Progenitor cell of endocrine pancreas (in vitro differentiated cells): ENCODE measurements at places on chromosomes 2 and 18.
A peak's percentile ranks its signal among the peaks of the same experiment; 100 is the strongest.

GRCh38 chr2:134280726-134281125 is 26.9 kb downstream of the MGAT5 start:
- no peak for DNase-seq
- H3K4me3 ChIP-seq = no peak overlapping the region
- peaks cover 17% of the 10 kb centered on the region for H3K4me1 ChIP-seq

- no peak overlapping the region for H3K27ac ChIP-seq
- H3K4me1 ChIP-seq = peaks cover 12% of the 10 kb centered on the region
- no peak for DNase-seq
- no peak overlapping the region for H3K4me3 ChIP-seq
- no peaks in the 10 kb centered on the region for H3K36me3 ChIP-seq
- H3K27me3 ChIP-seq = peaks cover 3% of the 10 kb centered on the region
Observed at GRCh38 chr2:226690461-226691024, 109.1 kb downstream of the IRS1 start.

GRCh38 chr2:170271340-170271739 is 93.4 kb downstream of the MYO3B start:
- H3K4me3 ChIP-seq = no peak overlapping the region
- H3K27ac ChIP-seq = no peak overlapping the region
- peaks cover 7% of the 10 kb centered on the region for H3K27me3 ChIP-seq
- no peaks in the 10 kb centered on the region for H3K36me3 ChIP-seq
- no peak for DNase-seq
- H3K4me1 ChIP-seq = no peaks in the 10 kb centered on the region

DNA sequence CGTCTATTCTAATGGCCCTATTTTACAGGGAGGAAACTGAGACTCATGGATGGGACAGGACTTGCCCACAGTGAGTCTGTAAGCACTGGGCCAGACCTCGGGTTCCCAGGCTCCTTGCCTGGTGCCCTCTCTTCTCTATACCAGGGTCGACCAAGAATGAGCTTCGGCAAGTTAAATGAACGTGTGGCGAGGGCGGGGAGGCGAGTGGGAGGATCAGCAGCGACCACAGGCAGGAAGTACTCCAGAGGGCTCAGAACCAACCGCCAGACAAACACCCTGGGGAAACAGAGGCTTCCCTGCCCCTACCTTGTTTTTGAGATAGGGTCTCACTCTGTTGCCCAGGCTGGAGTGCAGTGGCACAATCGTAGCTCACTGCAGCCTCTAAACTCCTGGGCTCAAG is 177.7 kb upstream of the SMAD2 start:
- DNase-seq = no peak
- H3K4me3 ChIP-seq = no peak overlapping the region
- peak overlapping the region; percentile 31 for H3K27ac ChIP-seq
- H3K4me1 ChIP-seq = no peaks in the 10 kb centered on the region

- no peaks in the 10 kb centered on the region for H3K27me3 ChIP-seq
- peaks cover 55% of the 10 kb centered on the region for H3K4me1 ChIP-seq
- DNase-seq = no peak
Observed at GRCh38 chr18:76489081-76489480, 6.0 kb downstream of the ZNF516 start.

- H3K27ac ChIP-seq = no peak overlapping the region
- H3K4me3 ChIP-seq = no peak overlapping the region
- no peaks in the 10 kb centered on the region for H3K27me3 ChIP-seq
Observed at GRCh38 chr2:153432381-153432780, 46.2 kb downstream of the RPRM start.

DNA sequence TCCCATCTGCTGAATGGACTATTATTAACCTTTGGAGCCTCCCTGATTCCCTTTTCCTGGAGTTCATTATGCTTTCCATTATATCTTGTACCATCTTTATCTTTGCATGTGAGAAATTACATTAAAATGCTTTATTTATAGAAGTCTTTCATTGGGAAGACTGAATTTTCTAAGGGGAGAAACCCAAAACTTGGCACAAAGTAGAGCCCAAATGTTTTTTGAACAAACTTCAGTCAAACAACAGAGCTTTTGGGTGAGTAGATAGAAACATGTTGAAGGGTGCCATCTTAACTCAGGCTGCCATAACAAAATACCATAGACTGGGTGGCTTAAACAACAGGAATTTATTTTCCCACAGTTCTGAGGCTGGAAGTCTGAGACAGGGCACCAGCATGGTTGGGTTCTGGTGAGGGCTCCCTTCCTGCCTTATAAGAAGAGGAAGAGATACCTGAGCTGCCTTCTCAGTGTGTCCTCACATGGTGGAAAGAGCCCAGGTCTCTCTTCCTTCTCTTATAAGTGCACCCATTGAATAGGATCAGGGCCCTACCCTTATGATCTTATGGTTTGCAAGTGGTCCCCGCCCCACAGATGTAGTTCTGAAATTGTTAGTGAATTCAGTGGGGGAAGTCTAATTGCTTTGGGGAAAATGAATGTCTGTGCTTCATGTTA is 19.2 kb downstream of the RALB start:
- H3K36me3 ChIP-seq = peaks cover 9% of the 10 kb centered on the region
- no peak overlapping the region for H3K27ac ChIP-seq
- no peaks in the 10 kb centered on the region for H3K27me3 ChIP-seq
- H3K4me3 ChIP-seq = no peak overlapping the region

DNA sequence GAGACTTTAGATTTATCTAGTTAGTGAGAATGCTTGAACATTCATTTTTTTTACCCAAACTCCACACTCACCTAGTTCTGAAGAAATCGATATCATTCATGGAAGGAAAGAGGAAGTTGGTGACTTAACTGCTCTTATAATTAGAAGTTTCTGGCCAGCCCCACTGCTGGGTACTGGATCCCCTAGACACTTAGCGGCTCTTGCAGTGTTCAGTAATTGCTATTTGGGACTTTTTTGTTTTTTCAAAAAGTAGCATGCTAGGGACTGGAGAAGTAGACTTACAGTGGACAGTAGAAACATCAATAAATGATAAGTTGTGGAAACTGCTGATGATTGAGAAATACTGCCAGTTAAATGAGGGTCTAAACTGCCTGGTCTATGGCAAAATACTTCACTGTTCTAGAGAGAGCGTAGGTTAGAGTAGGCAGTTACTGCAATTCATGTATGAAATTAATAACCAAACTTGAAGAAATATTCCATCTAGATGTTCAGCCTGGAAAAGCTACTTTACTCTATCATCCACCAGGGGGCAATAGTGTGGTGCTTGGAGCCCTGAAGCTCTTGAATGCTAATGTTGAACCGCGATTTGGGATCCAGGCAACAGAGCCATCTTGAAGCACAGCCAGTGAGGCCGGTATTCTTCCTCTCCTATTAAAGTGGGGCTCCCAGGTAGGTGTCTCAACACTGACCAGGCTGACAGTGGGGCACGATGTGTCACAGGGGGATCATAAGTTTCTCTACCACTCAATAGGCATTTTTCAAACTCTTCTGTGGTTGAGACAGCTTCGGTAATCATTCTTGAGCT is 146.1 kb upstream of the SESTD1 start:
- no peak overlapping the region for H3K27ac ChIP-seq
- no peaks in the 10 kb centered on the region for H3K36me3 ChIP-seq
- no peaks in the 10 kb centered on the region for H3K27me3 ChIP-seq
- peak; percentile 11 for DNase-seq

- no peak overlapping the region for H3K4me3 ChIP-seq
- H3K36me3 ChIP-seq = no peaks in the 10 kb centered on the region
- H3K4me1 ChIP-seq = peaks cover 2% of the 10 kb centered on the region
- peaks cover 5% of the 10 kb centered on the region for H3K27me3 ChIP-seq
- DNase-seq = no peak
Observed at GRCh38 chr2:29376541-29376940, 261.3 kb downstream of the CLIP4 start.

DNA sequence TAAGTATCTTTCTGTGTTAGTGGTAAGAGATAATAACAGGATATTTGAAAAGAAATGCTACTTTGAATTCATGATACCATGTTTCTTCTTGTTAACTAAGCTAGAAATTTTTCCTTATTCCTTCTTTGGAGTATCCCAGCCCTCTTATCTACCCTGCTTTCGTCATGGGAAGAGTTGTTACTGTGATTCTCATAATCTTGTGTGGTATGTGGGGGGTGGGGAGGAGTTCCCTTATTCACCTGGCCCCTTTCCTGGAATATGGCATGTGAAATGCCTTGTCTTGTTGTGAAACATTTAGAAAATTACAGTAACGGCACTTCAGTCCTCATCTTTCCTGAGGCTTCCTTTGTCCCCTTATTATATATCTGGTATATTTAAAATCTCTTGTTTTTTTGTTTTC is 129.9 kb downstream of the NCOA1 start:
- H3K36me3 ChIP-seq = no peaks in the 10 kb centered on the region
- no peak for DNase-seq
- H3K27me3 ChIP-seq = no peaks in the 10 kb centered on the region
- H3K4me3 ChIP-seq = no peak overlapping the region
- H3K27ac ChIP-seq = no peak overlapping the region

GRCh38 chr2:200463452-200463851 is 46.4 kb downstream of the KCTD18 start:
- no peak overlapping the region for H3K4me3 ChIP-seq
- H3K36me3 ChIP-seq = peaks cover 28% of the 10 kb centered on the region
- H3K27me3 ChIP-seq = no peaks in the 10 kb centered on the region
- no peak overlapping the region for H3K27ac ChIP-seq
- no peaks in the 10 kb centered on the region for H3K4me1 ChIP-seq

GRCh38 chr2:18304849-18305248 is 255.6 kb downstream of the RDH14 start:
- no peak overlapping the region for H3K4me3 ChIP-seq
- H3K4me1 ChIP-seq = peaks cover 17% of the 10 kb centered on the region
- no peaks in the 10 kb centered on the region for H3K27me3 ChIP-seq
- H3K27ac ChIP-seq = no peak overlapping the region
- no peak for DNase-seq

- H3K27ac ChIP-seq = no peak overlapping the region
- H3K36me3 ChIP-seq = no peaks in the 10 kb centered on the region
- H3K4me3 ChIP-seq = no peak overlapping the region
- H3K4me1 ChIP-seq = peaks cover 4% of the 10 kb centered on the region
- H3K27me3 ChIP-seq = no peaks in the 10 kb centered on the region
- no peak for DNase-seq
Observed at GRCh38 chr2:241983571-241984270, 114.2 kb downstream of the RTP5 start.

DNA sequence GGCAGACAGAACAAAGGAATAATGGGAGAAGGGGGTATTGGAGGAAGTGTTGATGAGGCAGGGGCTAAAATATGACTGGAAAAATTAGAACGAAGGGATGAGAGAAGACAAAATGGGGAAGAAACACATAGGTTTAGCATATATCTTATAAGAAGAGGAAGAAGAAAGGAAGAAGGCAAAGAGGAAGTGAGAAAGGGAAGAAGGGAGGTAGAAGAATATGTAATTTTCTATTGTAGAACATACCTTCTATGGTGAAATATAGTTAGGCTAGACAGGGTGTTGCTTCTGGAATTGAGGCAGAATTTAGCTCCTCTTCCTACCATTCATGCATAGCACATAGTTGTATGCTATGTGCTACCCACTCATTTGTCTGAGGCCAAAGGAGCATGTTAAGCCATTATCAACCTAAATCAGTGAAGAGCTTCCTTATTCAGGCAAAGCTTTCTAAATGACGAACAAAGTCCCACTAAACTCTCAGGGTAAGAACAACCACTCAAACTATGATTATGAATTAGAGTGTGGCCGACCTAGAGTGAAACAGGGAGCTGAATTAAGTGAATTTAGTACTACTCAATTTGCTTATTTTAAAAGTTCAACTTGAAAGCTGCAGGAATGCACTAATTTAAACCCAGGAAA is 180.9 kb upstream of the GALNT5 start:
- no peaks in the 10 kb centered on the region for H3K27me3 ChIP-seq
- no peak for DNase-seq
- no peak overlapping the region for H3K27ac ChIP-seq
- H3K36me3 ChIP-seq = no peaks in the 10 kb centered on the region

GRCh38 chr2:52931660-52932059 is 835.9 kb upstream of the CHAC2 start:
- H3K36me3 ChIP-seq = peaks cover 2% of the 10 kb centered on the region
- no peaks in the 10 kb centered on the region for H3K27me3 ChIP-seq
- H3K27ac ChIP-seq = no peak overlapping the region
- H3K4me3 ChIP-seq = no peak overlapping the region
- peaks cover 16% of the 10 kb centered on the region for H3K4me1 ChIP-seq
- DNase-seq = no peak

DNA sequence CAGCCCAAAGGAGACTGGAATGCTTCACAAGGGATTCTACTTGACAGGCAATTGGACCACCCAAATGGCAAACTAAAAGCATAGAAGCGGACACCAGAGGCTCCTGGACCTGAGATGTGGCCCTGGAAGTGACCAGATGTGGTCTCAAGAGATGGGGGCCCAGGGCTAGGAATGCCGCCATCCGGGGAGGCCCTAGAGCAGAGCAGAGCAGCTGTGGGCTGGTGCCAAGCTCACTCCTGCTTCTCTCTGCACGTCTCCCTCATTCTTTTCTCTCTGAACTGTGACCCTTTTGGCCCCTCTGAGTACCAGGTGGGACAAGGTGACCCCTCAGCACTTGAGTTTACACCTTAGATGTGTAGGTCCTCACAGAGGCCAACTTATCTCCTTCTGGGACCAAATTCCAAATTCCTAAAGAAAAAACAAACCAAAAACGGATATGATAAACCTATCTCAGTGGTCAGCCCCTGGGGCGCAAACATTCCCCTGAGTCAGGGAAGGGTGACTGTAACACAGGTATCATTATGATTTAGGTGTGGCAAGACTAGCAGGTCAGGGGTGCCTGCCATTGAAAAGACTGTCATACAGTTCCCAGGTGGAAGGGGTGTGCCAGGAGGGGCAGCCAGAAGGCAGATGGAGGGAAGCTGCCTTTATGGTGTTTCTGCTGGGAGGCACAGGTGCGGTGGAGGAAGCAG is 6.5 kb upstream of the IL1R2 start:
- H3K27ac ChIP-seq = no peak overlapping the region
- DNase-seq = no peak
- peaks cover 3% of the 10 kb centered on the region for H3K27me3 ChIP-seq
- H3K36me3 ChIP-seq = no peaks in the 10 kb centered on the region
- peaks cover 7% of the 10 kb centered on the region for H3K4me1 ChIP-seq

DNA sequence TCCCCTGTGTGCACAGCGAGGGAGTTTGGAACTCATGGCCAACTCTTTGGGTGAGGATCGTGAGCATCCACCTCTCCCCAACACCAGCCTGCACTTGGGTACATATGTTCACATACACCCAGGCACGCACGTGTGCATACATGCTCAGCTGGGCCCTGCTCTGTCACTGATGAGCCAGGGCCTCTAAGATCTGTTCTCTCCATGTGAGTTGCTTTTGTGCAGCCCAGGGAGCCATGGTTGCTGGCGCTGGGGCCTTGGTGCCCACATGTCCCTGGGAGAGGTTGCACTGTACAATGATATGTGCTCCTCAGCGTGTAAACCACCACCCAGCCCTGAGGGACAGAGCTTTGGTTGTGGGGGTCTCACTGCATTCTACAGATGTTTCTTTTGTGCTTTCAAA is 44.1 kb downstream of the KLHL29 start:
- H3K27me3 ChIP-seq = peaks cover 10% of the 10 kb centered on the region
- no peaks in the 10 kb centered on the region for H3K4me1 ChIP-seq
- no peak overlapping the region for H3K27ac ChIP-seq
- H3K4me3 ChIP-seq = no peak overlapping the region
- no peaks in the 10 kb centered on the region for H3K36me3 ChIP-seq
